ENCODE measurements at places on chromosomes 13 and 19. TPM values are rescaled to one million over a fixed set of nuclear protein-coding genes. Genes with fewer than 3 reads are reported as not detected.

GRCh38 chr13:106182404-106182803, 353.1 kb downstream of the EFNB2 start:
- DNase-seq, result peak; percentile 86

TPTE2 gene
- total RNA-seq, result 0.29 TPM

DNA sequence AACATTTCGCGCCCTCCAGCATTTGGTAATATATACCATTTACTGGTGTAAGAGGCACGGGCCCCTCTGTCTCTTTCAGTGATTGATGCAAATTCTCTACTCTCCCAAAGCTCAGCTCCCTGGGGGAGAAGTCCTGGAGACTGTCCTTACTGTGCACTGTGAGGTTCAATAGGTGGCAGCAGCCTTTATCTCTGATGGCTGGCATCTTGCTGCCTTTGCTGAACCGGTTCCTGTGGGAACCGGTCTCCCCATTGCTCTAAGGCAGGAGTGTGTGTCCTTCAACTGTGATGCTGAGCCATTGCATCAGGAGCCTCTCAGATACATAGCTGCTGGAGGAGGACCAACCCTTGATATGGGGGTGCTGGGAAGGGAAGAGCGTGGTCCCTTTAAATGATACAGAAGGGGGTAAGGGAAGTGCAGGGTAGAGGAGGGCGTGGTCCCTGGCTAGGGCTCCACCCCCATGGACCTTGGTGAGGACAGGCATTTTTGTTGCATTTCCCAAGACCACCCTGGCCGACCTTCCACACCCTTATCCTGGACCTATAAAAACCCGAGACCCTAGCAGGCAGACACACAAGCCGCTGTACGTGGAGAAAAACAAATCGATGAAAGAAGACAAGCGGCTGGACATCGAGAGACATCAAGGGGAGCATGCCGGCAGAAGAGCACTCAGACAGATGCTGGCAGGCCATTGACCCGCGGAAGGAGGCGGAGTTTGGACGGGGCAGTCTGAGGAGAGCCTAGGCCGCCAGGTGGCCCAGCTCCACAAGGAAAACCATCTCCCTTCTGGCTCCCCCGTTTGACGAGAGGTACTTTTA, 41.1 kb upstream of the GTF3A start:
- no peak for DNase-seq

TTC9B gene
- total RNA-seq, result not detected

HCST gene
- total RNA-seq, result not detected

ZDHHC20 gene
- total RNA-seq, result 51.9 TPM

CFD gene
- total RNA-seq, result 1.3 TPM

BCAM gene
- total RNA-seq, result 29.6 TPM

- DNase-seq, result no peak
Observed at GRCh38 chr13:23518231-23518630, 52.0 kb upstream of the TNFRSF19 start.

GJA3 gene
- total RNA-seq, result 0.96 TPM

AMER2 gene
- total RNA-seq, result 0.04 TPM

DNA sequence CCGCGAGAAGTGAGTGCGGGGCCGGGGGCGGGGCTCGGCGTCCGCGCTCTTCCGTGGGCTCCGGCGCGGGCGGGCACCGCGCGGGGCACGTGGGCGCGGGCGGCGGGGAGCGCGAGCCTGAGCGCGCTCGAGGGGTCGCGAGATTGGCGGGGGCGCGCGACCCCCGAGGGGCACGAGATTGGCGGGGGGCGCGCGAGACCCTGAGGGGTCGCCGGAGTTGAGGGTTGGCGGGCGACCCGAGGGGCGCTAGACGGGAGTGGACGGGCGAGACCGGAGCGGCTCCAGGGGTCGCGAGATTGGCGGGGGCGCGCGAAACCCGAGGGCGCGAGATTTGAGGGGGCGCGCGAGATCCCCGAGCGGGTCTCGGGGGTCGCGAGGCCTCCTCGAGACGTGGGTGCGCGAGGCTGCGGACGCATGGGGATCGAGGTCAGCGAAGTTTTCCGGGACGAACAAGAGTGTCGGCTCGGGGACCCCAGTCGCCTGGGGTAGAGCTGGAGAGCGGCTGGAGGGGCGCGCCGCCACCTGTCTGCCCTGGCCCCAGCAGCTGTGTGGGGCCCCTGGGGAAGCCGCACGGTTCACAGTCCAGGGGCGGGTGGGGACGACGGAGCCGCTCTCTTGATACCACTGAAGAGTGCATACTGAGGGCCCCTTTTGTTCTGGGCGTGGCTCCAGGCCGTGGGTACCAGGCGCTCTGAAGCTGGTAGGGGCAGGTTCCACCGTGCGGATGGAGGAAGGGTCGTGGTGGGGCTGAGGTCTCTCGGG, 682 bp downstream of the SSBP4 start:
- no peak for DNase-seq

NMRK2 gene
- total RNA-seq, result not detected

DNA sequence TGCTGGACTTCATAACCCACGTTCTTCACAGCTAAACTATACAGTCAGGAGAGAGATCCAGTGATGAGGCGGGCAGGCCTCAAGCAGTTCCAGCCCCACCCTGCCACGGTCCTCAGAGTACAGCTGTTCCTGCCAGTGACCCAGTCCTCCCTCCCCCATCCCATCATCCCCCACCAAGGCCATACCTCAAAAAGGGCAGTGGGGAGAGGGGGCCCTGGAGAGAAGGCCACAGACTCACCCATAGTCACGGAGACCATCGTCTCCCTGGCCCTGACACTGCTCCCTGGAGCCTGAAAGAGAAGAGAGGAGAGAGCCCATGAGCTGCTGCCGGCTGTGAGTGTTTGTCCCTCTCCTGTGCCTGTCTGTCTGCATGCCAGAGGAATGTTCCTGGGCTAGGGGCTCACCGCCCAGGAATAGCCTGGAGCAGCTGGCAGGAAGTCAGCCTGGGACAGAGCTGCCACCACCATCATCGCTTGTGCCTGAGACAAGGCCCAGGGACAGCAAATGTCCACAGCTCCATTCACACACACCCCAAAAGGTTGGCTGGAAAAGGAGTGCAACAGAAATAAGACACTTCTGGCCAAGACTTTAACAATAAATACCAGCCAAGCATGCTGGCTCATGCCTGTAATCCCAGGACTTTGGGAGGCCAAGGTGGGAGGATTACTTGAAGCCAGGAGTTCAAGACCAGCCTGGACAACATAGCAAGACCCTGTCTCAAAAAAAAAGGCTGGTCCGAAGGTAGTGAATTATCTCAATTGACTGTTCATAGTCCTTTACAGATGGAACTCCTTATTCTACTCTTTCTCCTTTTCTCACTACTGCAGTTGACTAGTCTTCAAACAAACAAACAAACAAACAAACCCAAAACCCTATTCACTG, 6.4 kb downstream of the C19orf47 start:
- DNase-seq, result no peak

- no peak for DNase-seq
Observed at GRCh38 chr19:49231804-49232203, 74.2 kb downstream of the TRPM4 start.

FXYD3 gene
- 0.50 TPM for total RNA-seq

DNA sequence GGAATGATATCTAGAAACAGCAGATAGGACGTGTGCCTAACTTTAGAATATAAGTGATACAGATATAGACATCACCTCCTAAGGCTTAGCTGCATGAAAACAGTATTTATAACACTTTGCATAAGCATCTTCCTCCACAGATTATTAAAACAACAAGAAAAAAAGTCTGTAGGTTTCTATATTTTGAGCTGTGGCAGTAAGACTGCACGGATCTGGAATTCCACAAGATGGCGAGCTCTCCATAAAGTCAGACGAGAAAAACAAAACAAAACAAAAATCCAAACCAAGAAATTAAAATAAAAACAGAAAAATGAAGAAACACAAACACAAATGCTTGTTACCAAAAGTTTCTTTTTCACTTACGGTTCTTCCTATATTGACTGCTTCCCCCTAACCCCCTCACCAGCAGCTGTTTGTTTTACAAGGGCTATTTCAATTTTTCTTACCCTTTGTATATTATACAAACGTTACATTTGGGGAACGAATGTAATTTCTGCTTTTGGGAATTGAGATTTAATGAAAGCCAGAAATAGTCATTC, 285.8 kb downstream of the MYO16 start:
- DNase-seq, result no peak

GRCh38 chr19:41223431-41224234, 4.6 kb downstream of the AXL start:
- DNase-seq, result peak; percentile 88

IGFL2 gene
- total RNA-seq, result not detected

KISS1R gene
- total RNA-seq, result not detected

Measured in kidney epithelial cell (primary cell).